Endothelial cell of umbilical vein (primary cell): ENCODE measurements at places on chromosomes 16 and 17. TPM values are rescaled to one million over a fixed set of nuclear protein-coding genes. Genes with fewer than 3 reads are reported as not detected.

Gene SULT1A4
- 8.8 and 10.8 TPM in 2 replicates for total RNA-seq

DNA sequence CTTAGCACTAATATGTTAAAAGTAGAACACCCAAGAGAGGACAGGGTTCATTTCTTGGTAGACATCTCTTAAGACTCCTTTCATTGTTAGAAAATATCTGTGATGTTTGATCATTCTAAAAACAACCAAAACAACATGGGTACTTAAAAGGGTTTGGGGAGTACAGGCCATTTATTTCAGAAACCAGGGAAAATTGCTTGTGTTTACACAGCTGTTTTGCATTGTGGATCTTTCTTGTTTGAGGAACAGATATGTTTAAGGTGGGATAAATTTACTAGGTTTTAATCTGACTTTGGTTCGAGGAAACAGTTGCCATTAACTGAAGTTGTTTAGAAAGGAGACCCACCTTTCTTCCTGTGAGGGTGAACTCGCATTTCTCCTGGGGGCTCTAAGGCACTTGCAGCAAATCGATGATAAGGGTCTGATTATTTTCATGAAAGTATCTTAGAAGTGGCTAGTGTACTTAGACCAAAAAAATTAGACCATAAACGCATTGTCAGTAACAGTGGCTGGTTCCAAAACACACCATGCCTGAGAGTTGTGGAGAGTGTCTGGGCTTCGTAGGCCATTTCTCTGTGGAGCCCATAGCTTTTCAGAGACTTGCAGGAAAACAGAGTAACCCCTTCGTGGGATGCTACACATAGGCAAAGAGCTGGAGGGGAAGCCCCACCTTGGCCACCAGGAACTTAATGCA, 17.6 kb downstream of the CLUAP1 start:
- DNase-seq: no peak

GRCh38 chr16:69166221-69166833, 20.6 kb upstream of the SNTB2 start:
- peak; percentile 49 for DNase-seq

DNA sequence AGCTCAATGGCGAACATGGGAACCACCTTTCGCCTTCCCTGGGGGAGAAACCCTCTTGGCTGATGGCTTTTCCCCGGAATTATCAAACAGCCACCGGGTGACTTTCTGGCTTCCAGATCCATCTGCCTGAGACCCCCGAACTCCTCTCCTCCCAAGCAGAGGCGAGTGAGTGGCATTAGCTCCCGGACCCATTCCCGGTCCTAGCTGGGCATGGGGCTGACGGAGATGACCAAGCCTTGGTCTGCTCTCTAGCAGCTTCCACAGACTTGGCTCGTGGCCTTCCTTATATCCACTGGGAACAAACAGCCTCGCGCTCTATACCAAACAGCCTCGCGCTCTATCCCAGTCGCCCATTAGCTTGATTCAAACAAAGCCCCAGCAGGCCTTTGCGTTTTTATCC, 62.4 kb downstream of the CCDC182 start:
- no peak for DNase-seq

Gene P4HB
- total RNA-seq: 872 and 988 TPM in 2 replicates

Gene PRR29
- total RNA-seq: 0.78 and 1.2 TPM in 2 replicates

DNA sequence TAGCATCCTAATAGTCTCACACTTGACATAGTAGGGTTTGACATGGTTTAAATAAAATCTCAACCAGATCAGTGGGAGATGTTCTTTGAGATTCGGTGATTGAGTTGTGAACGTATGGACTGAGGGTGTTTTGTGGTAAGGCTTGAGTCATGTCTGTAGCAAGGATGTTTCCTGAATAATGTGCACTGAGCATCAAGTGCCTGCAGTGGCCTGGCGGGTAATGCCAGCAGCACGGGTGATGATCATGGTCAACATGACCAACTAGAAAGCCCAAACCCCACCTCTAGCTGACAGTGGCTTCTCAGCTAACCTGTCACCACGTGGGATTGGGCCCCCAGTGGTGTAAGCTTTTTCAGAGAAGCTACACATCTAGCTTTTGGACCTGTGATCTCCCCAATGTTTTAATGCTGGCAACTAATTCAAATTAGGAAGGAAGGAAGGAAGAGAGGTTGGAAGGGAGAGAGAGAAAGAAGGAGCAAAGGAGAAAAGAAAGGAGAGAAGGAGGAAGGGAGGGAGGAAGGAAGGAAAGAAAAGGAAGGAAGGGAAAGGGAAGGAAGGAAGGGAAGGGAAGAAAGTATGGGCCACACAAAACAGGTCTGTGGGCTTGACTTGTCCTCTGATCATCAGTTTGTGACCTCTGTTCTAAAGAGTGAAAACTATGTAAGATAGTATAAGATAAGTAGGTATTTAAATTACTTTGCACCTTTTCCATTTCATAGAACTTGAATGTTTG, 55.4 kb downstream of the WWOX start:
- no peak for DNase-seq

DNA sequence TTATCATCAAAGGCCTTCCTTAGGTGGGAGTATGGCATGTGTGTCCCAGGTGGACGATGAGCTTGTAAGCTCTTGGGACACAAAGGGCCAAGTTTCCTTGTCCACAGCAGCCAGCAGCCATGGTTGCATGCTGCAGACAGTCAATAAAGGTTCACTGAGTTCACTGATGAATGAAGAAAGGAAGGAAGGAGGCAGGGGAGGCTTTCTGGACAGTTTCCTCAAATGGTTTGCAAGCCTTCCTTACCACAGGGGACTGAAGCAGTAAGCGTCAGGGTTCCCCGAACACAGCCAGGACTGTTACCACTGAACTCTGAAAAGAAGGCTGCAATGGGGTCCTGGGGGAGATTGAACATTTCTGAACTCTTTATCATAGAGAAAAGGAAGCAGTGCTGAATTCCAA, 111.1 kb downstream of the GAS7 start:
- no peak for DNase-seq

DNA sequence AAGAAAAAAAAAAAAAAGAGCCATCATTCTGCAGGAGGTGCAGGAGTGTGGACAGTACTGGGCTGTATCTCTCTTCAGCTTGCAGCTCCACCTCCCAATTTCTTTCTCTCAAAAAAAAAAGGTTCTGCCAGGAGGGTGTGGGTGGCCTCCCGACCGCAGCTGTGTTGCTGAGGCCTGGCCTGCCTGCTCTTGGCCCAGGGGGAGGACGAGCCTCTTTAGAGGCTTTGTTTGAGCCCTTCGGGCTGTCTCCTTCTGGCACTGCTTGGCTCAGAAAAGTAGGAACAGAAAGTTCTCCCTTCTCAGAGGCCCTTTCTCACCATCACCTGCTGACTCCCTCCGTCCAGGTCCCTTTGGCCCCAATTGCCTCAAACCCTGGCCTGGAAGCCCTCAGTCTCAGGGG, 22.2 kb upstream of the C17orf107 start:
- DNase-seq: no peak

DNA sequence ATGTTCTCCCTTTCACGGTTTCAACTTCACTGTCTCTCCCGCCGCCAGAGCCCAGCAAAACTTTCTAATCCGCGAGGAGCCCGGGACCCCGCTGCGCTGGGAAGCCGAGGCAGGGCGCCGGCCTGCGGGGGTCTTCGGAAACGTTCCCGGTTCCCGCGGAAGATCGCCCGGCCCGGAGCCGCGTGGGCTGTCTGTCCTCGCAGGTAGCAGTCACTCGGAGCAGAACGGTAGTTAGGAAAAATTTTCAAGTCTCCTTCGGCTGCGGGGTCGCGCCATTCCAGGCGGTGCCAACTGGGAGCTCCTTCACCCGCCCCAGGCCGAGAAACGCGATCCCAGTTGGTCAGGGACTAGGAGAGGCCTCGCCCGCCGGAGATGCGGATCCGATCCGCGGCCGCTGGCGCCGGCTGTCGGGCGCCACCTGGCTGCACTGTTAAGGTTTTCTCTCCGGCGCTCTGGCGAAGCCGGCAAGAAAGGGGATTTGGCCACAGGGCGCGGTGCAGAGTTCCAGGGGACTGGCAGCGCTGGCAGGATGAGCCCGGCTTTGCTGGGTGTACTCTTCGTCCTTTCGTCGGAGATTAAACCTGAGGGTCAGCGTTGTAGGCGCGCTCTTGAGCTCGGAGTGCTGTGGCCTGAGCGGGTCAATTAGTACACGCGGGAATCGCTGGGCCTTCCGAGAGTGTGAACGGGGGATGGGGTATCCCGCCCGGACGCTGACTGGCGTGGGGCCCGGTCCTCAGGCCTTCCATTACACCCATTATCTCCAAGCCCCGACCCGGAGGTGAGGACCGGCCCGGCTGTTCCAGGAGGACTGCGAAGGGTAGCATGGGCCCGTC, 135.4 kb downstream of the KCNJ12 start:
- peak; percentile 87 for DNase-seq

Gene HID1
- 36.8 and 41.4 TPM in 2 replicates for total RNA-seq

- no peak for DNase-seq
Measured at GRCh38 chr17:37543637-37544052, 54.0 kb downstream of the DUSP14 start.

DNA sequence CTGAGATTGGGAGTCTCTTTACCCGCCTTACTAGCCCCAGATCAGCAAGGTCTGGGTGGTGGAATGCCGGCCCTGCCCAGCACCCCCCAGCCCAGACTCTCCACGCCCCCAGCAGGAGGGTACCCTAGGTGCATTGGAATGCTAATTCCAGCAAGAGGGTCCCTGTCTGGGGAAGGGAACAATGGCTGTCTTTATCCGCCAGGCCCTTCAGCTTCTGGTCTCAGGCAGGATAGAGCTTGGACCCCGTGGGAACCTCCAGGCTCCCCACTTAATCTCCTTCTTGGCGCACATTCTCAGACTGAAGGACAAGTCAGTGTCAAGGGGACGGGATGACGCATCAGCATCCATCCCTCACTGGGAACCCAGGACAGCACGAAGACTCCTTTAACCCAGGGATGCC, 85.1 kb downstream of the LITAF start:
- DNase-seq: no peak

Gene TEKT5
- not detected in 2 replicates for total RNA-seq

DNA sequence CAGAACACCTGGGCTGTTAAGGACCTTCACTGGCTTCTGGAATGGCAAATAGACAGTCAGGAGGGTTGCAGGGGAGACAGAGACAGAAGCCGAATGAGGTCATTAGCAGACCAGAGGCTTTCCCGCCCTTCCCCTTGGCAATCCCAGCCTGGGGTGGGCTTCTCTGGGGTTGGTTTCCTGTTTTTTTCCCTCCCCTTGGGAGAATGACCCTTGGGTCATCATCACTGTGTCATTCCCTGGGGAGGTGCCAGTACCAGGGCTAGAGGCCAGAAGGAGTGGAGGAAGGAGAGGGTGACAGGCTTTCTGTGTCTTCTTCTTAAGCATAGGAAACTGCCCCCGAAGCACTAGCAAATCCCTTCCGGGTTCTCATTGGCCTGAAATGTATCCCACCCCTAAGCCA, 42.9 kb upstream of the IL21R start:
- DNase-seq: peak; percentile 50

DNA sequence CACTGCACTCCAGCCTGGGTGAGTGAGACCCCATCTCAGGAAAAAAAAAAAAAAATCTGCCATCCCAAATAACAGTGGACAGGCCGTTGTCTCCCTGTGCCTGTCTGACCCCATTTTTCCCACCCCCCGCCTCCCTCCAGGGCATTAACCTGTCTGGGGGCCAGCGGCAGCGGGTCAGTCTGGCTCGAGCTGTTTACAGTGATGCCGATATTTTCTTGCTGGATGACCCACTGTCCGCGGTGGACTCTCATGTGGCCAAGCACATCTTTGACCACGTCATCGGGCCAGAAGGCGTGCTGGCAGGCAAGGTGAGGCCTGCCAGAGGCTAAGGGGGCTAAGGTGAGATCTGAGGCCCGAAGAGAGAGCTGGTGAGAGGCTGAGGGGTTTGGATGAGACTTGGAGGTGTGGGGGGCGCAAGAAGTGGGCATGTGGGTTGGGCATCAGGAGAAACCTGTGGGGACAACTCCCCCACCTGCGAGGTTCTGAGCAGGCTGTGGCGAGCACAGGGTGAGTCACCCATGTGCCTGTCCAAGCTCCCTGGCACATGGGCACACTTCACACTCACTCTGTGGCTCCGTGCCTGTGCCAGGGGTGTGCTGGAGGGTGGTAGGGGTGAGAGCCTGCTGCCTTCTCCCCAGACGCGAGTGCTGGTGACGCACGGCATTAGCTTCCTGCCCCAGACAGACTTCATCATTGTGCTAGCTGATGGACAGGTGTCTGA, 34.7 kb downstream of the ANKRD40 start:
- DNase-seq: no peak

- no peak for DNase-seq
Measured at GRCh38 chr17:31916491-31917064, 15.1 kb upstream of the UTP6 start.

DNA sequence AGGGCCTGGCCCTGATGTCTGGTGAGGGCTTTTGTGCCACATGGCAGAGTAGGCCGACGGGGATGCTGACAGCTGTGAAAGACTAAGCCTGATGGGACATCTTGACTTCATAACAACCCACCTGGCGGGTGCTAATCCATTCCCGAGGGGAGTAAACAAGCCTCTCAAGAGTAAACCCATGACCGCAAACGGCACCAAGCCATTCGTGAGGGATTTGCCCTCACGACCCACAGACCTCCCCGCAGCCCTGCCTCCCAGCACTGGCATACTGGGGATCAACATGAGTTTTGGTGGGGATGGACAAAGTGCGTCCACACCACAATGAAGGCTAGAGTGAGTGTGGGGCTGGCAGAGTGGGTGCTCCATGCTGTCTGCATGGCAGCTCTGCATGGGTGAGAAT, 11.7 kb downstream of the RNF213 start:
- no peak for DNase-seq

Gene CA4
- total RNA-seq: 0.29 TPM in 1 of 2 replicates, not detected in the other

Gene CD300LB
- not detected in 2 replicates for total RNA-seq

GRCh38 chr17:48055531-48056245, 7.5 kb downstream of the NFE2L1 start:
- DNase-seq: no peak

GRCh38 chr17:82970067-82970466, 109.3 kb upstream of the METRNL start:
- no peak for DNase-seq

Gene KRT27
- total RNA-seq: not detected in 2 replicates
